GM12891 (cell line): ENCODE measurements at places on chromosomes 7 and 10.
A peak's percentile ranks its signal among the peaks of the same experiment; 100 is the strongest.

- DNase-seq, result no peak
These were observed 1.5 kb downstream of the MKLN1 start for GRCh38 chr7:131329176-131329570.

GRCh38 chr7:5636446-5636835 is 145.0 kb downstream of the RNF216 start:
- no peak for DNase-seq

GRCh38 chr7:20095436-20095835 is 121.7 kb downstream of the MACC1 start:
- DNase-seq, result no peak

GRCh38 chr7:81743665-81744064 is 26.2 kb downstream of the HGF start:
- no peak for DNase-seq

- DNase-seq, result no peak
These were observed 15.6 kb downstream of the CHAT start for GRCh38 chr10:49629431-49629881.

- no peak for DNase-seq
These were observed 125.8 kb downstream of the DOCK4 start for GRCh38 chr7:112080441-112080840.

GRCh38 chr7:31747553-31747952 is 60.5 kb downstream of the PPP1R17 start:
- DNase-seq, result no peak

DNA sequence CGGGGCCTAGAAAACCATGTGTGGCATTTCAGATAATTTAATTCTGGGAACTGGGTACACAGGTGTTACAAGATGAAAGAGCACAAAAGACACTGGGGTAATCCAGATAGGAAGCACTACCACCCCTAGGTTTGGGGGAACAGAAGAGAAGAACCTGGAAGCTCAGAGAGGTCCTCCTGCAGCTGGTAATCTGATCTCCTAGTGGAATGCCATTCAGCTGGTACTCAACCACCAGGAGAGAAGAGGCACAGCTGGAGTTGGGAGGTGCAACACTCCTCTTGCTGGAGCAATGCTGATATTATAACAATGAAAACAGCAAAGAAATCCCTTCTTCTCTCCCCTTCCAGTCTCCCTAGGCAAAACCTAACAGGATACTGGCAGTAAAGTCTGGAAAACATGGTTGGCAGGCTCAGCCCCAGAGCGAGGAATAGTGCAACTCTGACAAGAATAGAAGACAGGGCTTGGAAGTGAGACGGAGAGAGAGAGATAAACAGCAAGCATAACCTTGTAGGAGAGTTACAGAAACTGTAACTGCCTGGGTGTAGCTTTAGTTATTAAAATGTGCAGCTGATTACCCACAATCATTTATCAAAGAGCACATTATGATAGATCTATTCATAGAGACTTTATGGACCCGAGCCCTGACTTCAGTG is 35.0 kb downstream of the NRF1 start:
- no peak for DNase-seq

DNA sequence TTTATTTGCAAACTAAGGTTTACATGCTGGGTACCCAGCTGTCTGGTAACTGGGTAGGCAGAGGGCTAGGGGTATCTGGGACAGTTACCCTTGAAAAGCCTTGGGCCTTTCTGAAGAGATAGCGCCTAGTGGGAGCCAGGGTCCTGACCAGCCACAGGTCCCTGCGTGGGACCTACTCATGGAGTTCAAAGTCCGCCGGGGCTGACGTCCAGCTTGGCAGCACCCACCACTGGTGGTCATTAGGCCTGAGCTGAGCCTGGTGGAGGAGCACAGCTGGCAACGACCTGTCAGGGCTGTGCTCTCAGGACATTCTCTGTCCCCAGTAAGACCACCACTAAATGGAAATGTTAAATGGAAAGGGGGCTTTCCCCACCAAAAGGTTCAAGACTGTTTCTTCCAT is 20.0 kb downstream of the GUSB start:
- no peak for DNase-seq

DNA sequence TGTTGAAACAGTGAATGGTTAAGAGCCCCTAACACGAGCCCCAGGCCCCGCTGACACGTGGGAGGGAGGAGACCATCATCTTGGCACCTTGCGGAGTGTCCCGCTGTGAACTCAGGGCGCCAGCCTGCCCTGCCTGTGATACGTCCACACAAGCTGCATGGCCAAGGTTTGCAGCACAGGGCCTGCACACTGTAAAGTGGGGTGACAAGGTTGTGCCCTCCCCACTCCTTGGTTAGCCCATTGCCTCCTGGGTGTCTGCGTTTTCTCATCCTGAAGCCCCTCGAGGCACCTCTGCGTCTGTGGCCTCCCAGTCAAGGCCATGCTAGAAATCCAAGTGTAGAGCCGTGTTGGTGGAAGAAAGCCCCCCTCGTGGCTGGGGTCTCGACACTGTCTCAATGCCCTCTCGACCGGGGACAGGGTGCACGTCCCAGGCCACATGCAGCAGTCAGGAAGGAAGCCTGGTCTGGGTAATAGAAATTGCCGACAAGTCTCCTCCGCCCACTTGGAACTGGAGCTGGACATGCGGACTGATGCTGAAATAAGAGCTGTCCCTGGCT is 192.1 kb downstream of the DNAJB6 start:
- no peak for DNase-seq

DNA sequence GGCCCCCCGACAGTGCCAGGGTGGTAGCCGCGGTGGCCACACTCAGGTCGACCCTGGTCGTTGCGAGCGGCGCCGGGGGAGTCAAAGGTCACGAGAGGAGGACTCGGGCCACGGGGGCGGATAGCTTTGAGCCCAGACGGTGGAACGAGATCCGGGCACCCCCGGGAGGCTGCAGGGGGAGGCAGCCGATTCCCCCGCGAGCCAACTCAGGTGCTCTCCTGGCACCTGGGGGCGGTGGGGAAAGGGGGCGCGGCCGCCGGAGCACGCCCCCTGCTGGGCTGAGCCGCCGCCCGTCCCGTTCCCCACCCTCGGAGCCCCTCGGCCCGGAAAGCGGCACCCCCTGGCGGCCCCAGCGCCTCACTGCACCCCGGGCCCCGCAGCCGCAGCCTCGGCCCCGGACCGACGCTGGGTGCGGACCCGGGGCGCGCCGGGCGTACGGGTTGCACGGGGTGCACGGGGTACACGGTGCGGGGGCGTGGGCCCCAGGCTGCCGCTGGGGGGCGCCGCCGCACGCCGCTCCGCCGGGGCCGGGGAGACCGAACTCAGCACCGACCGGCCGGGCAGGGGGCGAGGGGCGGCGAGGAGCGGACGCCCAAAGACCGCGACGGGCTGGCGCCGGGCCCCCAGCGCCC is 521 bp upstream of the NYAP1 start:
- peak; percentile 82 for DNase-seq

DNA sequence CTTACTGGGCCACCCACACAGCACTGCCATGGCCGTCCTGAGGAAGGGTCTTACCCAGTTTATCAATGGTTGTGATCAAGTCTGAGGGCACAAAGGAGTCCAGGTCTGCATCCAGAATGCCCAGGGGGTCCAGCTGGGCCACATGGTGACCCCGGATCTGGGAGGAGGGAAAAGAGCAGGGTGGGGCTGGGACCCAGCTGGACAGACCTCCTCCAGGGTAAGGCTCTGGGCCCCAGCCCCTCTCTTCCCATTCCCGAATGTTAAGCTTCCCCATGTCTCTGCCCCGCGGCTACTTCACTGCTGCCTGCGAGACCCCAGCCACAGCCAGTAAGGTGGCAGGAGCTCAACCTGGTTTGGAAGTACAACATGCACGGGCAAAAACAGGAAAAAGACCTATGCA is 9.5 kb downstream of the OGDHL start:
- no peak for DNase-seq

DNA sequence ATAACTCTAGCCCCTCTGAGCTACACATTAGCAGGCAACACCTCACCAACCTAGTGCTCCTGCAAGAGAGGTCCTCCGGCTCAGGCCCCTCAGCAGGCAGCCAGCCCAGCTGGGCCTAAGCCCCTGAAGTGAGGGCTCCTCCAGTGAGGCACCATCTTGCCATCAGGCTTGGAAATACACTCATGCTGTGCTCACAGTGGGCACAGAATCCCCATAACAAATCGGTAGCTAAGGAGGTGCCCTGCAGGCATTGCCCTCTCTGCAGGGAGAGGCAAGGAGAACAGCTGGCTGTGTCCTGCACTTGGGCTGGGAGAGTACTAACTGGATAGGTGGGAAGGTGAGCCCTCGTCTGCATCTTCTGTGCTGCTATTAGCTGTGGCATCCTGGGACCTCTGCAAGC is 3.7 kb upstream of the C10orf71 start:
- no peak for DNase-seq

- DNase-seq, result no peak
These were observed 30.7 kb downstream of the FAM13C start for GRCh38 chr10:59331661-59332060.

GRCh38 chr7:44621034-44621749 is 14.8 kb downstream of the OGDH start:
- no peak for DNase-seq

- no peak for DNase-seq
These were observed 222.4 kb downstream of the RPS24 start for GRCh38 chr10:78255796-78256638.

- no peak for DNase-seq
These were observed 36.8 kb downstream of the LRRC72 start for GRCh38 chr7:16563281-16564022.

- no peak for DNase-seq
These were observed 39.2 kb upstream of the JCAD start for GRCh38 chr10:30098629-30099028.

DNA sequence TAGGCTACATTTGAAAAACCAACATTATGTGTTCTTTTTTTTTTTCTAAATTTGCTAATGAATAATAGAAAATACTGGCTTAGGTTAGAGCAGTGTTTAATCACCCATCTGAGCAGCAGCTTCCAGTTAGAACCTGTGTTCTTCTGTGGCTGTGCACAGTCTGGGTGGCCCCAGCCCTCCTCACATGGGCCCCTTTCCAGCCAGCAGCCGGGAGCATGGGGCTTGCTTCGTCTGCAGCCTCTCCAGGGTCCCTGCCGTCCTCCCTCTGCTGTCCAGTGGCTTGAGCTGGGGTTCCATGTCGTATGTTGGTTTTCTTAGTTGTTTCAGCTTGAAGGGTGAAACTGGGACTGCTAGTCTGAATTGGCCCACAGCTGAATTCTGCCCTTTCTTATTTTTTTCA is 37.3 kb downstream of the BNIP3 start:
- DNase-seq, result no peak

- DNase-seq, result no peak
These were observed 83.4 kb downstream of the EZH2 start for GRCh38 chr7:148800677-148801076.

- DNase-seq, result no peak
These were observed 78.9 kb downstream of the SVIL start for GRCh38 chr10:29555746-29556481.

DNA sequence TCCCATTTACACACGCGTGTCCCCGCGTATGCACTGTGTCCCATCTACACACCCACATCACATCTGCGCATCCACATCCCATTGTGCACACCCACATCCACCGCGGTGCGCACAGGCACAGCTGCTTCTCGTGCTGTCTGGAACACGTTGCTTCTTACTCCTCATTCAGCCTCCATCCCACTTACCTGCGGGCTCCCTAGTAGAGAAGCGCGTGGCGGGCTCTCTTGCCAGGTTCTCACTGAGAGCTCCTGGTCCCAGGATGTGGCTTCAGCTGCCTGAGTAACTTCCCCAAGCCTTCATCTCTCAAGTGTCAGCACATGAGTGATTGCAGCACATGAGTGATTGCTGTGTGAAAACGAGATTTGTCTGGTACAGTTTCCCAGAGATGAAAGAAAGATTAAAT is 117.8 kb downstream of the TRRAP start:
- DNase-seq, result peak; percentile 57

DNA sequence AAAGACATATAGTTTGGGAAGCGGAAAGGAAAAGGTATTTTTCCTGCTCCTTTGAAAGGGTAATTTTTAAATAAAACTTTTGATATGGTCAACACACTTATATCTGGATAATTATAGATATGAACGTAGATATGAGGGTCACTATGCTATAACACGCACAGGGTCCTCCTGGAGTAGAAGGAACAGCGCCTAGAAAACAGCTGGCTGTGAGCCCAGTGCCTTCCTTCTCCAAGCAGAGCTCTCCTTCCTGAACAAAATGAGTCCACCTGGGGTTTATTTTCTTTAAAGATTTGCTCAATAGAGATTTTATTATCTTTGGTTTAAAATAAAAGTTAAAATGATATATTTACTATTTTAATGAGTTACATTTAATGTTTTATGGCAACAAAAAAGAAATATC is 13.1 kb downstream of the STEAP1 start:
- DNase-seq, result no peak

GRCh38 chr7:107526672-107527071 is 37.0 kb downstream of the COG5 start:
- DNase-seq, result no peak

DNA sequence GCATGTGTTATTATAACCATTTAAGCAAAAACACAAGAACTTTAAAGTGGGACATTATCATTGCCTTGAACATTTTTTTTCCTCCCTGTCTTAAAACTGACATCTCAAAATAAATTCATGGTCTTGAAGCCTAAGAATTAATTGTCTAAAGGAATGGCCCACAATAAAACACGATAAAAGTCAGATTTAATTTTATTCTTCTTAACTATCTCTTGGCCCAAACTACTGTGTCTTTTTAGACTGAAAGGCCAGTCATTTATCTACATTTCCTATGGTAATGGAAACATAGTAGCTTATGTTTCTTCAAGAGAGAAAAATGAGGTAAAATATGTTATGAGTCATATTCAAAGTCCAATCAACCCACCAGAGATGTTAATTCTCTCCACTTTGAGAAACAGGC is 24.4 kb upstream of the ETV1 start:
- no peak for DNase-seq

- no peak for DNase-seq
These were observed 24.0 kb upstream of the DPYSL4 start for GRCh38 chr10:132162590-132163277.

GRCh38 chr10:84194424-84195043 is at the start of gene CDHR1:
Gene CDHR1 (plus strand): TSS chr10:84194537. CDS start chr10:84194761, 224 bp downstream.
- DNase-seq, result peak; percentile 49

DNA sequence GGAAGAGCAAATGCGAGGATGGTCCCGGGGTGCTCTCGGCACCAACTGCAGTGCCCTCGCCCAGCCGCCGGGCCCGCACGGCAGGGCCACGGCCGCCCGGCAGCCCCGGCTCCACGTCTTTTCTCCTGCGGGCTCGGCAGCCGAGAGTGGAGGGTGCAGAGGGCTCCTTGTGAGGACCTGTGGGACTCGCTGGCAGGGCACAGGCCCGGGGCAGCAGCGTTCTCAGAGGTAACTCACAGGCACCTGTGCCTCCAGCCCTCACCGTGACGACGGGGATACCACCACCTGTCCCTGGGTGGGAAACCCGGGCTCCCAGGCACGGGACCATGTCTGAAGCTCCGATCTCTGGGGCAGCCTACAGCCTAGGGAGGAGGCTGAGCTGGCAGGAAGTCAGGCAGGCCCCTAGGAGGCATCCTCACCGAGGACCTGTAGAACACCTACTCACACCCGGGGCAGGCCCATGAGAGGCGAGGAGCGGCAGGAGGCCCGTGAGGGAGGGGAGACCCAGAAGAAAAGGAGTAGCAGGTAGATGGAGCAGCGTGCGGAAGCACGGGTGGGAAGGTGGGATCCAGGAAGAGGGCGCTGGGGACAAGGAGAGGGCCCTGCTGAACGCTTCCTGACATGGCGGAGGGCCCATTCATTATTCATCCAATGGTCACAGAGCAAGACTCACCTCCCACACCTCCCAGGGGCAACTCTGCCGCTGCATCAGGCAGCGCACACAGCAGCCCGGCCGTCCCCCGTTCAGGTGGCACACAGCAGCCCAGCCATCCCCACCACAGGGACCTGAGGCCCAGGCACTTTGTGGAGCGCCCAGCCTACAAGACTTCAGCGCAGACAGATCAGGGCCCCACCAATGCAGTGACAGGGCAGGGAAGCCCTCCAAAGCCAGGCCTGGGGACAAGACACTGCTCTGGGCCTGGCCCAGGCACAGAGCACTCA is 244.9 kb downstream of the MAD1L1 start:
- no peak for DNase-seq
